Stimulated activated naive CD8-positive, alpha-beta T cell treated with anti-CD3 and anti-CD28 coated beads, Interleukin-15, amount 100 ng/mL, for 72 hours (primary cell): ENCODE measurements at places on chromosomes 5 and 9.

GRCh38 chr5:77981820-77982219, 205.7 kb upstream of the TBCA start:
- DNase-seq: no peak

DNA sequence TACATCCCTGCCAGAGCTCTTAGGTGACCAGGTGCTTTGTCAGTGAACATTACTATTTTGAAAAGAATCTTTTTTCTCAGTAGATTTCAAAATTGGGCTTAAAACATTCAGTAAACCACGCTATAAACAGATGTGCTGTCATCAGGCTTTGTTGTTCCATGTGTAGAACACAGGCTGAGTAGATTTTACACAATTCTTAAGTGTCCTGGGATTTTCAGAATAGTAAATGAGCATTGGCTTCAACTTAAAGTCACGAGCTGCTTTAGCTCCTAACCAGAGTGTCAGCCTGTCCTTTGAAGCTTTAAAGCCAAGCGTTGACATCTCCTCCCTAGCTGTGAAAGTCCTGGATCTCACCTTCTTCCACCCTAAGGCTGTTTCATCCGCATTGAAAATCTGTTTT, 83.6 kb downstream of the CARTPT start:
- DNase-seq: no peak

- DNase-seq: peak; percentile 6
Measured at GRCh38 chr9:133768859-133769510, 30.8 kb upstream of the SARDH start.

DNA sequence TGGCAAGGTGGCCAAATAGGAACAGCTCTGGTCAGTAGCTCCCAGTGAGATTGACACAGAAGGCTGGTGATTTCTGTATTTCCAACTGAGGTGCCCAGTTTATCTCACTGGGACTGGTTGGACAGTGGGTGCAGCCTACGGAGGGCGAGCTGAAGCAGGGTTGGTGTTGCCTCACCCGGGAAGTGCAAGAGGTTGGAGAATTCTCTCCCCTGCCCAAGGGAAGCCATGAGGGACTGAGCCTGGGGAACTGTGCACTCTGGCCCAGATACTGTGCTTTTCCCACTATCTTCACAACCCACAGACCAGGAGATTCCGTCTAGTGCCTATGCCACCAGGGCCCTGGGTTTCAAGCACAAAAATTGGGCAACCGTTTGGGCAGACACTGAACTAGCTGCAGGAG, 61.0 kb downstream of the TNFSF8 start:
- no peak for DNase-seq

- DNase-seq: no peak
Measured at GRCh38 chr9:111851553-111851952, 45.1 kb upstream of the UGCG start.

DNA sequence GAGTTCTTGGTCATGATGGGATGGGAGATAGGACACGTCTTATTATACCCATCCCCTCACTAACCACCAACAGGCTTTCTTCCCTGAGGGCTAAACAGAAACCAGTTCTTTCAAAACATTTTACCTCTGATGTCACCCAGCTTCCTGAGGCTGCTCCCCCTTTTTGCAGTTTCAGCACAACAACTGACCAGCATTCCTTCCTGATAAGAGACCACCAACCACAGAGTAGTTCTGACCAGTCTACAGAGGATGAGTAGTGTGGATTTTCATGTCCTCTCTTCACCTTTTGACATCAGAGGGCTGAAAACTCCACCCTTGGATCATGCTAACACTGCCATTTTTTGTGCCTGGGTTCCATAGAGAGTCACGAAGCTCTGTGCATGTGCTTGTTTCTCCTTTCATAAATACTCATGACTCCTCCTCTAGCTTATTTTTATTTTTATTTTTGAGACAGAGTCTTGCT, 82.6 kb downstream of the OSTF1 start:
- DNase-seq: no peak

DNA sequence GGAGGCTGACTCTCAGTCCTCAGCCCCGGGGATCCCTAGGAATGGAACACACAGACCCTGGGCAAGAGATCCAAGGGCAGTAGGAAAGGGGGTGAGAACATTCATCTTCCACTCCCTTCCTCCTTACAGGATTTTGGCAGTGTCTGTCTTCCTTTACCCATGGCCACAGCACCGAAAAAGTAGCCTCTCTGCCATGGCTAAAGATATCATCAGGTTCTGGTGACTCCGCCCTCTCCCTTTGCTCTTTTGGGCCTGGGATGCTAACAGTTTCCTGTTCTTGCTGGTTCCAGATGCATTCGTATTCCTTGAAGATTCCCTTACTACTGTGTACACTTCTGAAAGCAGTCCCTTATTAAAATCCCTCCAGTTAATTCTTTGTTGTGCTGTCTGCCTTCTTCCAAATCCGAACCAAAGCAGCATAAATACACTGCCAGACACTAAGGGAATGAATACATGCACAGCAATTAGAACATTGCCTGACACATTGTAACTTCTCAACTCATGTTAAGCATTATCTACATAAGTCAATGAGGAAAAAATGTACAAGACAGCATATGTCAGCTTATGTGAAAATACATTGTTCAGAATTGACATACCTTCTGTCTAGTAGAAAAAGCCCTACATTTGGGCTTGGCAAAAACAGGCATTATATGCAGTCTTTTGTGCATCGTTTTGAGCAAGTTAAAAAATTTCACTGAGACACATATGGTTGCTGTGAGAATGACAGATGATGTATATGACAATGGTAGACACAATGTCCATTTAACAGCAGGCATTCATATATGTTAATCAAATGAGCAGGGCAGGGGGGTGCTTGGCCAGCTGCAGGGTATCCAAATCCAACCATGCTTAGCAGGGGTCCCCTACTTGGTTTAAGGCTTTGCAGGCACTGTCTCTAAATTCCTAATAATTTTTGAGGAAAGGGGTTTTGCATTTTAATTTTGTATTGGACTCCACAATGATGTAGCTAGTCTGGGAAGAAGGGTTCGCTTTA, 58.8 kb upstream of the RAI14 start:
- DNase-seq: no peak

DNA sequence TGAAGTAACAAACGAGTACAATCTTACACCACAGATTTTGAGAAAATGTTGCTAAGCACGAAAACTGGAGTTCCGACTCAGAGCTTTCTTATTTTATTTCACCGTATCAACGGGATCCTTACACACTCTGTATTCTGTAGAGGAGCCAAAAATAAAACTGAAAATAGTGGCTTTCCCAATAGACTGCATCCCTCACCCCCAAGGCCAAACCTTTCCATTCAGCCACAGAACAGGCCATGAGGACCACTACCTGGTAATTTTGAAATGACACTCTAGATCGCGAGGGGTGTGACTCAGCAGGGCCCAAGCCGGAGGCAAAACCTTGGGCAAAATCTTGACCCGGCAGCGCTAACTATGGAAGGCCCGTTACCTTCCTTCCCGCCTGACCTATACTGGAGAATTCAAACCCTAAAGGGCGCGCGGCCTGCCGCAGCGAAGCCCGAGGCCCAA, 432 bp downstream of the HSPA9 start:
- DNase-seq: no peak

GRCh38 chr9:37965116-37965515, 61.2 kb upstream of the SLC25A51 start:
- no peak for DNase-seq

DNA sequence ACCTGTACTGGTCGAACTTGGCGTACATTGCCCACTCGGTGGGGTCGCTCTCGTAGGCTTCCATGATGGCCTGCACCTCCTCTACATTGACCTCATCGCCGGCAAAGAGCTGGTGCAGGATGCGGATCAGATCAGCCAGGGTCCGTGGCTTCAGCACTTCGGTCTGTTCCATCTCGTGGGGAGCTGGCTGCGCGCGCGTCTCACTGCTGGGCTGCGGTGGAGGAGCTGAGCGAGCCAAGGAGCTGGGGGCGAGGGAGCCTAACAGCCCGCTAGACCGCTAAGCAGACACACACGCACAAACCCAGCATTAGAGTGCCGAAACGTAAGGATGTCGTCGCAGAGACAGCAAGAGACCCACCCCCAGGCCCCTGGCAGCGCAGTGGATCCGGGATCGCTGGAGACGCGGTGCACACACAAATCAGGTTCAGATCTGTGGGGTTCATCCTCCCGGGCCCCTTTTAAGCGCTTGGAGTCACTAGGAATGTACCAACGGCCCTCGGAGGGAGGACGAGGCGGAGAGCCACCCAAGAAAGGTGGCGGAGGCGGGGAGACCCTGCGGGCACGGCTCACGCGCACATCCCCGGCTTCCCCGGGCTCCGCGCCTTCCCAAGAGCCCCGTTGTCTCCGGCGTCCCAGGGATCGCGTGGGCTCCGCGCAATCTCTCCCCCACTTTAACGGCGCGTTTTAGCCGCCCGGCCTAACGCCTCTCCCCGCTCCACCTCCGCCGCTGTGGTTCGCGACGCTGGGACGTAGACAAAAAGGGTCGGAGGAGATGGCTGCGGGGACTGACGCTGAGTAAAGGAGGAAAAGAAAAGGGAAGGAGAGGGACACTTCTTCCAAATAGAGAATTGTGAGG, at the start of gene CDO1:
CDO1 (minus strand) TSS at position 434 of the 856 bp plus-strand sequence; CDS start at position 172, 262 bp downstream.
- peak; percentile 46 for DNase-seq

GRCh38 chr5:137696481-137696880, 39.4 kb downstream of the KLHL3 start:
- DNase-seq: peak; percentile 49

DNA sequence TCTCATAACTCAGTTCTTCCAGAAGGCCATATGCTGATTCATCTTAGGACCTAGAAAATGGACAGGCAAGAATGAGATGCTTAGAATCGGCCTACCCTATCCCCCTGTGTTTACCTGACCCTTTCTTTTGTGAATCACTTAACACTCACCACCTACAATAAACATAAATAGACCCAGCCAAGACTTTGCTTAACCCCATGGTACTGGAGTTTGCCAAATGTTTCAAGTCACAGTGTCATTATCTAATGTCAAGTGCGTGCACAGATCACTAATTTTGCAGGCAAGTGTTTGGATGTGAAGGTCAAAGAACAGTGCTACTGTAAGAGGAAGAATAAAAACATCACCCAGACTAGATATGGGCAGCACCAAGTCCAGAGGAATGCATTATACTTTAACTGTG, 77.5 kb downstream of the GLIS3 start:
- no peak for DNase-seq

DNA sequence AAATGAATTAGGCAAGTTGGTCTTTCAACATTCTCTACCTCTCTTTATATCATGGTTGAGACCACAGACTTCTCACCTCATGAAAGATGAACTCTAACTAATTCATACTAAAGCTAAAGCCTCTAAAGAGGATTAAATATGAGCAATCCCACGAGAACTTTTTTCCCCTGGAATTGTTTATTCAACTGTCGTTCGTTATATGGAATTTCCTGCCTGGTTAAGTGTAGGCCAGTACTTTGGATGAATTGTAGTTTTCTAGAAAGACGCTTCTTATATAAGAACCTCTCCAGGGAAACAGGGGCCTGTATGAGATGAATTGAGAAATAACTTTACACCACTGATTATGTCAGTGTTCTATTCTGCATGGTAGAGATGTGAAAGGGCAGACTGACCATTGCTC, 42.9 kb downstream of the PDCD1LG2 start:
- DNase-seq: no peak

GRCh38 chr5:134132372-134133187, 18.1 kb downstream of the TCF7 start:
- peak; percentile 92 for DNase-seq

- no peak for DNase-seq
Measured at GRCh38 chr9:100425758-100426157, 1.2 kb upstream of the MSANTD3 start.

- no peak for DNase-seq
Measured at GRCh38 chr5:142156839-142157463, 48.4 kb downstream of the NDFIP1 start.

GRCh38 chr9:93236541-93237206, 52.7 kb downstream of the WNK2 start:
- no peak for DNase-seq

GRCh38 chr9:71752928-71753327, 15.4 kb downstream of the CEMIP2 start:
- DNase-seq: no peak

DNA sequence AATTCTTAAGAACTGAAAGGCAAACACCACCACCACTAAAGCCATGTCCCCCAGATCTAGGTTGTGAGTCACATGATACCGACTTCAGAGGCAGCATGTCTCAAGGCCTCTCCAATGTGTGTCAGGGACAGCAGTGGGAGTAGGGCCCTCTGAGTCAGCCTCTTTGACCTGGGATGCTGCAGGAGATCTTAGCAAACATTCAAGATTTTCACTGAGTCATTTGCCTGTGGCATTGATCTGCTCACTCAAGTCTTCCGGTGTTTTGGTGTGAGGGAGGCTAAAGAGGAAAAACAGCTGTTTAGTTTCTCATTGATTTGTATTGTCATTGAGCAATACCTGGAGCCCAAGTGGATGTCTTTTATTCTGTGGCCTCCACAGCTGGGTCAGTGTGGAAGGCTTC, 36.1 kb downstream of the TMC1 start:
- peak; percentile 5 for DNase-seq

DNA sequence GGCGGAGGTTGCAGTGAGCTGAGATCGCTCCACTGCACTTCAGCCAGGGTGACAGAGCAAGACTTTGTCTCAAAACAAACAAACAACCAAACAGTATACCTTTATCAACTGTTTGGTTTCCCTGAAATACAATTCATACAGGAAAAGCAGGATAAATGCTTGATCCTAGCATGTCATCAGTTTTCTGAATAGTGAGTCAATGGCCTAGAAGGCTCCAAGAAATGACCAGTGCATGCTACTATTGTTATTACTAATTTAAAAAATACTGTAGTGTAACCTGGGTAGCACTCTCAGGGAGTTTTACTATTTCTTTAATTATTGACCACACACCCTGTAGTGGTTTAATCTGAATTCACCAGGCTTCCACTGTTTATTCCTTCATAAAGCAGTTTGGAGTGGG, 101.0 kb upstream of the PTPN3 start:
- no peak for DNase-seq

GRCh38 chr9:125183054-125183453, 6.5 kb downstream of the PPP6C start:
- no peak for DNase-seq

DNA sequence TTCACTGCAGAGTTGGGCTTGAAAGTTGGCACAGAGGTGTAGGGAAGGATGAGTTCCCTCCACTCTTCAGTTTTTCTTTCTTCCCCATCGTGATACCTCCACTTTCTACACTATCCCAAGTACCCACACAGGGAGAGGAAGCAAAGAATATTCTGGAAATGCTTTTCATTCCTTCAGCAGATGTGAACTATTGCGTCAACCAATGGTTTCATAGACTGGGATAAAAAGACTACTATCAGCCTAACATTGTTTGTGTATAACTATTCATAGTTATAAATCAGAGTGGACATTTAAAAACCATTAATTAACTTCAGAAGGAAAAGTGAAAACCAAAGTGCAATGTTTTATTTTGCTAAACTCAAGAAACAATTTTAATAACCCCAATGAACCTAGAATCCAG, 63.6 kb upstream of the MAMDC2 start:
- DNase-seq: no peak
